Tibial nerve (tissue), 4 donors: ENCODE measurements at places on chromosomes 1 and 21.

DNA sequence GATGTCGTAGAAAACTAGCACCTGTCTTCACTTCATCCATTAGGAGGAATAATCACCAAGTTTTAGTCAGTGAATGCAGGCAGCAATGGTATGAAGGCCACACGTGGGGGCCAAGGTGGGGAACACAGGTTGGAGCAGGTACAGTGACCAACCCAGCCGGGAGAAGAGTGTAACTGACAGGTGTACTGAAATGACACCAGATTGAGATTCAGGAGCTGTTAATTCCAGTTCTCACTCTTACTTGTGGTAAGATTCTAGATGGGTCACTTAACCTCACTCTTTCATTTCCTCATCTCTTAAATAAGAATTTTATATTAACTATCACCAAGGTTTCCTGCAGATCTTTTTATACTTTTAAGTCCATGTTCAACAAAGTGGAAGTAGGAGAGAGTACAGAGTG lies 206.2 kb upstream of the PTBP2 start:
- DNase-seq = no peak

DNA sequence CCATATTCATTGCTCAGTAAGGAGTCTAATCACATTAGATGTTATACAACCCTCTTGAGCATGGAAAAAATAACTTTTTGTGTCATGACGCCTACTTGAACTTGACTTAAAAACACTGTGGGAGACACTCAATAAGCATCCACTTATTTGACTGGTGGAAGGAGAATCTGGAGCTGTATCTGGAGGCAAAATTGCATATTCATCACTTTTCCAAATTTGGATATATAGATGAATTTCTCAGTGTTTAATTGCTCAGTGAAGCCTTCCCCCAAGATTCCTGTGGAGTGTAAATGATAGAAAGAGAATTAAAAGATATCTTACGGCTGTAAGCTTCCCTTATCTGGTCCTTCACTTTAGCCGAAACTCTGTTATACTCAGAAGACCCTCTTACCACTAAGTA lies 610.7 kb upstream of the ADGRL2 start:
- DNase-seq = no peak

GRCh38 chr1:7610936-7611335 lies 160.2 kb upstream of the VAMP3 start:
- no peak for DNase-seq

DNA sequence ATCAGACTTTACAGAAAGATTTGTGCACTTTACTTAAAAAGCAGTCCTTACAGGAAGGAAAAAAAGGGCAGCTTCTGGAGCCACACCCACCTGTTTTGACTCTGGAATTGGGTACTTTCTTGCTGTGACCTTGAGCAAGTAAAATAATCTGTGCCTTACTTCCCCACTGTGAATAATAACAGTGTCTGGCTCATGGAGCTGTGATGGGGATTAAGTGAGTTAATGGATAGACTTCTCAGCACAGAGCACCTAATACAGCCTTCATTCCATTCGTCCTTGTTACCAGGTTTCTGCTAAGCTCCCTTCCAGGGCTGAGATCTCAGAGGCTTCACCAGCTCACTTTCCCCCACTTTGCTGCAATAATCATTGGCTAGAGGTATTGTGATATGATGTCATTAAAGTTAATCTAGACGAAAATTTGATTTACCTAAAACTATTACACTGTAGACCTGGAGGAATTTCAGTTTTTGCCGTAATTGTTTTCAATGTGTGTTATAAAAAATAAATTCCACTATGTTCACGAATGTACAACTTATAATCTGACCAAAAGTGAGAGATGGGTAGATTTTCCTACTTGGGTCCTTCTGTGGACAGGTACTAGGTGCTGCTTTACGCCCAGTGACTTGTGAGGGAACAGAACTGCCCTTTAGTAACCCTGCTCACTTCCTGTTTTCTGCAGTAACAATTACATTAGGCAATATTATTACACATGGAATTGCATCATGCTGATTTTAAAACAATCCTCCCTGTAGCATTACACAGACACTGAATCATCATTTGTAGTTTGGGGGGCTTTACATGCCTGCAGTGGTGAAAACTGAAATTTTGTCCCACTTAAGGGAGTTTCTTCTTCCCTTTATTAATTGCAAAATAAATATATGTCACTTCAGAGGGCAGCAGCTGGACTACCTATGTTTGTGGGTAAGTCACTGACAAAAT lies 19.7 kb upstream of the ABCG1 start:
- DNase-seq = no peak

DNA sequence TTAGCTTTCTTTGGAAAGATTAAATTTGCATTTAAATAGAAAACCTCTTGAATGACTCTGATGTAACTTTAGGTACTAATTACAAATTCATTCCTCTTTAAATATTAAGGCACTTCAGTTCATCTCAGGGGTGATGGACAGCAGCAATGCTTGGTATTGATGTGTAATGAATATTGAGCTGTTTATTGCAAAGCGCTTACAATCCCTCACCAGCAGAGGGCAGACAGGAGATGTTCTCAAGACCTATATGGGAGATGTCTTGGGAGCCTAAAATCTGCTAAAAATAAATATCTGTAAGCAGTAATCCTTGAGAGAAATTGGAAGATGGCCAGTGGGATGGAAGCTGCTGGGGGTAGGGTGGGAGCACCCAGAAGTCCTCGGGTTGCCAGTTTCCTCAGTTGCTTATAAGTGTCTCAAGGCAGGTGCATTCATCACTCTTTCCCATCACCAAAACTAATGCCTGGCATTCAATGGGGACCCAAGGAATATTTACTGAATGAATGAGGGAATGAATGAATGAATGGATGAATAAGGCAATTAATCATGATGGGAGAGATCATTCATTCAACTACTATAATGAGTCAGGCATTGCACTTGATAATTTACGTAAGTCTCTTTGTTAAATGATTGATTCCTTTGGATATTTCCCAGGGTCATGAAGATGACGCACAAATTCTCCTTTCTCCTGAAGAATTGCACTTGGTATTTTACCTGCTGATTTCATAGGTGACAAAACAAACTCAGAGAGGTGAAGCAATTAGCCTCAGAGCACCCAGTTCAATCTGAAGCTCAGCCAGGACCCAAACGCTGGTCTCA lies 2.3 kb downstream of the KLHDC8A start:
- DNase-seq = peak; percentile 78

- DNase-seq = no peak
Measured at GRCh38 chr1:230105754-230106625, 39.0 kb downstream of the GALNT2 start.

DNA sequence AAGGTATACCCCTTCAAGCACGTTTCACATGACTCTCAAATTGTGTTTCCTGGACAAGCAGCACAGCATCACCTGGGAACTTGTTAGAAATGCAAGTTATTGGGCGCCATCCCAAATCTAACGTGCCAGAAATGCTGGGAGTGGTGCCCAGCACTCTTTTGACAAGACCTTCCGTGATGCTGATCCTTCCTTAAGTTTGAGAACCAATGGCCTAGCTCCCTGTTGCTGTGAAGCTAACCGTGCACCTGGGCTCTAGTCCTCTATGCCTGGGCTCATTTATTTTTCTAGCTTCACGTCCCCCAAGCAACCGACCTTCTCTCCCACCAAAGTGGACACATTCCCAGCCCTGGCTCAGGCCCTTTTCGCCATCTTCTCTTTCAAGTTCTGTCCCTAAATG lies 4.3 kb downstream of the BEST4 start:
- no peak for DNase-seq

DNA sequence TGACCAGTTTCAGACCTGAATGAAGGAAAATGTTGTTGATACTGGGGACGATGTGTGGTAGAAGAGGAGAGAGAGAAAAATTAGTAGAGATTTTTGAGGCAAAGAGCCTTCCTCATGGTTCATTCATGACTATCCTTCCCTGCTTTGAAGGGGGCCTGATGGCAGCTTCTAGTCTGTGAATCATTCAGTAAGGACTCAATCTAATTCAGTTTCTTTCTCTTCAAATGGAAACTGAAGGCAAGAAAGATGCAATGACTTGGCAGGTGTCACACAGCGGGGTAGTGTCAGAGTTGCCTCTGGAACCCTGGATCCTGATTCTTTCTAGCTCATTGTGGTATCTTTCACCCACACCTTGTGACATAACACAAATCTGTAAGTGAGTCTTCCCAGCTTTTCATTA lies 14.9 kb upstream of the CD5L start:
- DNase-seq = no peak

GRCh38 chr1:115676498-115677181 lies 34.9 kb downstream of the VANGL1 start:
- no peak for DNase-seq

- DNase-seq = no peak
Measured at GRCh38 chr1:164856381-164856780, 297.4 kb downstream of the PBX1 start.

- no peak for DNase-seq
Measured at GRCh38 chr1:183633676-183634343, 1.8 kb downstream of the ARPC5 start.

- DNase-seq = no peak
Measured at GRCh38 chr1:246591047-246591446, 24.8 kb downstream of the CNST start.

DNA sequence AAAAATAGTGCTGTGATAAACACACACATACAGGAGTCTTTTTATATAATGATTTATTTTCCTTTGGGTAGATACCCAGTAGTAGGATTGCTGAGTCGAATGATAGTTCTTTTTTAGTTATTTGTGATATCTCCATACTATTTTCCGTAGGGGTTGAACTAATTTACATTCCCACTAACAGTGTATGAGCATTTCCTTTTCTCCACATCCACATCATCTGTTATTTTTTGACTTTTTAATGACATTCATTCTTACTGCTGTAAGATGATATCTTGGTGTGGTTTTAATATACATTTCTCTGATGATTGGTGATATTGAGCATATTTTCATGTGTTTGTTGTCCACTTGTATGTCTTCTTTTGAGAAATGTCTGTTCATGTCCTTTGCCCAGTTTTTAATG lies 78.3 kb downstream of the NIBAN1 start:
- DNase-seq = no peak

- DNase-seq = no peak
Measured at GRCh38 chr1:53698384-53698980, 40.5 kb downstream of the GLIS1 start.

DNA sequence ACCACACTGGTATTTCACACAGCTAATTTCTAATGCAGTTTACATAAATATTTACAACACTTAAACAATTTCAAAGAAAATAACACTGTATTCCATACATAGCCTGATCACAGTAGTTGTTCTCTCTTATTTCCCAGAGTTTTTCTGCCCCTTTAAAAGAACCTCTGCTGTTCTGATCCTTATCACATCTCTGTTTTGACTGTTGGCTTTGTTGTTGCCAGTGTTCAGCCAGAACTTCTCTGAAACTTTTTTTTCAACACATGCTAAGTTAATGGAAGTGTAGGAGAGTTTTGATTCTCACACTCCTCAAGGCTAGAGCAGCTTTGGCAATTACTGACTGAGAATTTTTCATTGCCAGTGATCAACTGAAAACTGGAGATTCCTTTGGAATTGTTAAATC lies 11.1 kb downstream of the SELE start:
- no peak for DNase-seq

- no peak for DNase-seq
Measured at GRCh38 chr1:60894130-60894529, 188.2 kb upstream of the NFIA start.

DNA sequence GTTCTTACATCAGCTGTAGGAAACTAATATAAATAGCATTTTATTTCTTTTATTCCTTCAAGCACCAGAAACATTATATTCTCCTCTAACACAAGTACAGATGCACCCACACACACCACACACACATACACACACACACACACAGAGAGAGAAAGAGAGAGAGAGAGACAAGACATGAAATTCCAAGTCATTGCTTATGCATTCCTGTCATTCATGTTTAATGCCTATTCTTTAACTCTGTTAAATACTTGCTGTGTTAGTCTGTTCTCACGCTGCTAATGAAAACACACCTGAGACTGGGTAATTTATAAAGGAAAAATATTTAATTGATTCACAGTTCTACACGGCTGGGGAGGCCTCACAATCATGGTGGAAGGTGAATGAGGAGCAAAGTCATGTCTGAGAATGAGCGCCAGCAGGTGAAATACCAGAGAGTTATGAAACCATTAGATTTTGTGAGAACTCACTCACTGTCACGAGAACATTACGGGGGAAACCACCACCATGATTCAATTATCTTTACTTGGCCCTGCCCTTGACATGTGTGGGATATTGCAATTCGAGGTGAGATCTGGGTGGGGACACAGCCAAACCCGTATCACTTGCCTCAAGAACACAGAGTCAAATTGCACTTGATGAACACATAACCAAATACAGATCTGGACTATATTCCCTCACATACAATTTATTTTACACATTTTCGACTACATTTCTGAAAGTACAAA lies 1058.1 kb upstream of the TMPRSS15 start:
- no peak for DNase-seq

GRCh38 chr1:51656374-51656773 lies 39.5 kb downstream of the OSBPL9 start:
- no peak for DNase-seq

- no peak for DNase-seq
Measured at GRCh38 chr1:151435174-151435573, 24.1 kb downstream of the POGZ start.

DNA sequence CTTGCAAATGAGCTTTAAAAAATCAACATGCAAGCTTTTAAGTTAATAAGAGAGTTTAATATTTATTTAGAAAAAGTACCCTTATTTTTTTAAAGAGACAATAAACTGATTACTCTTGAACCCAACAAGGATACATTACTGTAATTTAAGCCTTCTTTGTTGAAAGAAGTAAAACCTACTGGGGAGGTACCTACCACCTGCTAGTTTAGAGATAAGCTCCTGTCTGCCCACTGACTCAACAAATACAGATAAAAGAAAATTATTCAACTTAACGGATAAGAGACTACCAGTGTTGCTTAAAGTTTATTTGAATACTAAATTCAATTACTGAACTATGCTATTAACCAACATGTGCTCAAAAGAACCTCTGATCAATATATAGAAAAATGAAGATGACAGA lies 23.1 kb downstream of the USP24 start:
- DNase-seq = no peak

DNA sequence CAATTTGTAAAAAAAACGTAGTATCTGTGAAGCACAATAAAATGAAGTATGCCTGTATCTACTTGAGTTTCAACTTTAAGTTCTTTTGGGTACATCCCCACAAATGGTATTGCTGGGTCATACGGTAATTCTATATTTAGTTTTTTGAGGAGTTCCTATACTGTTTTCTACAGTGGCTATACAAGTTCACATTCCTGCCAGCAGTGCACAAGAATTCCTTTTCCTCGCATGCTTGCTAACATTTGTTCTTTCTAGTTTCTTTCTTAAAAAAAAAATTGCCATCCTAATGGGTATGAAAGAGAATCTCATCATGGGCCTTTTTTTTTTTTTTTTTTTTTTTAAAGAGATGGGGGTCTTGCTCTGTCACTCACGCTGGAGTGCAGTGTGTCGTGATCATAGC lies 41.9 kb downstream of the UCK2 start:
- no peak for DNase-seq
